ENCODE measurements at places on chromosomes 5 and 9.

- DNase-seq: no peak
Observed at GRCh38 chr5:134851307-134851923, 5.6 kb downstream of the C5orf24 start.

GRCh38 chr5:115558388-115558956 is 13.9 kb upstream of the FEM1C start:
- no peak for DNase-seq

DNA sequence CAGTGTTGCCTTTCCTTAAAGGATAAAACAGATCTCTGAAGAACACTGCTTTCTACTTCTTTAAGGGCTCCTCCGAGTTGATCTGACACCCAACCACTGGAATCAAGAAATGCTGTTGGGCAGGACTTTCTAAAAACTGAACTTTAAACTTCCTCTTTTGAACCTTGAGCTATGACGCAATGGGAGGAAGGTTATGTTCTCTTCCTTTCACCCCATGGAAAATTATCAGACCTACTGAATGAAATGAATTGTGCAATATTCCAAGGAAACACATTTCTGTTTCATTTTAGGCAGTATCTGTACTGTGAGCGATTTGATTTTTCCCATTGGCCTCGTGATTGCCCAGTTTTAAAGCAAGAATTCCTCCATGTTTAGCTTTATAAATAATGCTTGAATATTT is 206.0 kb upstream of the PRR16 start:
- DNase-seq: no peak

GRCh38 chr5:73278693-73279092 is 105.7 kb downstream of the TMEM174 start:
- DNase-seq: no peak

DNA sequence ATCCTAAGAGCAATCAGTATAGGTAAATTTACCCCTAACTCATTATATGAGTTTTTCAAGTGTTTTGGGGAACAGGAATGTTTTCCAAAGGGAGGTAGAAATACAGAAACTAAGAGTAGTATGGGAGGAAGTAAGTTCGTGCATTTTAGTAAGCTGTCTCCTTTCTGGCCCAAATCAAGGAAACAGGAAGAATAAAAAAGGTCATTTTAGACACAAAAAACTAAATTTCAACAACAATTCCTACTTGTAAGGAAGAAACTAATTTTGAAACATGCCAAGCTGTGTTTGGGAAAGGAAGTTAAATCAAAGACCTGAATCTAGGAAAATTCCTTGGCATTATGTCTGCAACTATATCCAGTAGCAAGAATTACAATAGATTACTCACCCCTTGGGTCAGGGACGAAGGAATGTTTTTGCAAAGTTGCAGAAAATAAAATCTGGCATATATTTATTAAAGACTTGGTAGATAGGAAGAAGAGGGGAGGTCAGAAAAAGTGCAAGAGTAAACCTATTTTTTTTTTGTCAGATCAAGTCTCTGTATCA is 6.5 kb upstream of the RPS6 start:
- no peak for DNase-seq

DNA sequence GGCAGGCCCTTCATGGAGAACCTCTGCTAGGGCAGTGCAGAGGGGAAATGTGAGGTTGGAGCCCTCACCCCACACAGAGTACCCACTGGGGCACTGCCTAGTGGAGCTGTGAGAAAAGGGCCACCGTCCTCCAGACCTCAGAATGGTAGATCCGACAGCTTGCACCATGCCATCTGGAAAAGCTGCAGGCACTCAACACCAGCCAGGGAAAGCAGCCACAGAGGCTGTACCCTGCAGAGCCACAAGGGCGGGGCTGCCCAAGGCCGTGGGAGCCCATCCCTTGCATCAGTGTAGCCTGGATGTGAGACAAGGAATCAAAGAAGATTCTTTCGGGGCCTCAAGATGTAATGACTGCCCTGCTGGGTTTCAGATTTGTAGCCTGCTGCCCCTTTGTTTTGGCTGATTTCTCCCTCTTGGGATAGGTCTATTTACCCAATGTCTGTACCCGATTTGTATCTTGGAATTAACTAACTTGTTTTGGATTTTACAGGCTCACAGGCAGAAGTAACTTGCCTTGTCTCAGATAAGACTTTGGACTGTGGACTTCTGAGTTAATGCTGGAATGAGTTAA is 16.6 kb upstream of the ZDHHC11 start:
- no peak for DNase-seq

- no peak for DNase-seq
Observed at GRCh38 chr5:159061179-159061796, 38.4 kb downstream of the EBF1 start.

DNA sequence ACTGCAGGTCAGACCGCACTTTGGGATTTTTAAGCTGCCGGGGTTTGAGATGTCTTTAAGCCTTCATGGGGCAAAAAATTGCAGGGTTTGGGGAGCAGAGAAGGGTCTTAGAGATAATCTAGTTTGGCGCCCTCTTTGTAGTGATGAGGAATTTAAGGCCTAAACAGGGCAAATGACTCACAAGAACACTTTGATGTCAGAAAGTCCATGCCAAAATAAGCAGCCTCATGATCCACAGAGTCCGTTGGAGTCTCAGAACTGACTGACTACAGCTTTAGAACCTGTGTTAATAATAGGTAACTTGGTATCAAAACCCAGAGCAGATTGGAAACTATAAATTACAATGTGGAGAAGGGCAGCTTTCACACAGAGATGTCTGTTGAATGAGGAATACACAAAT is 35.9 kb upstream of the PTGS1 start:
- no peak for DNase-seq

DNA sequence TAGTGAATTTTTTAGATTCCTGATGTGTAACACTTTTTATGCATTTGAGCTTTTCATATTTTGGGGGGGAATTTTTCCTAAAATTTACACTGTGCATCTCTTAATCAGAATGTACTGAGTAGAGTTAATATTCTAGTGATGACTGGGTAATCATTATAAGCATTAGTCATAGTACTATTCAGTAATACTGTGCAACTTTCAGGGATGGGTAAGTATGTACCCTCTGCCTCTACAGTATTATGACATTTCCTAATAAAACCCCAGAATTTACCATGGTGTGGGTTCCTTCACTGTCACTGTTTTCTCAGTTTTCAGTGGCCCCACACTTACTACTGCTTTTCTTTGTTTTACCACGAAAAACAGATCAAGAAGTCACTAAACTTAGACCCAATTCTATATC is 2.8 kb upstream of the CMYA5 start:
- DNase-seq: no peak

GRCh38 chr9:76135902-76136301 is 245.4 kb downstream of the PCSK5 start:
- DNase-seq: no peak
